ENCODE measurements at places on chromosomes 4 and X. TPM values are rescaled to one million over a fixed set of nuclear protein-coding genes. Genes with fewer than 3 reads are reported as not detected.

DNA sequence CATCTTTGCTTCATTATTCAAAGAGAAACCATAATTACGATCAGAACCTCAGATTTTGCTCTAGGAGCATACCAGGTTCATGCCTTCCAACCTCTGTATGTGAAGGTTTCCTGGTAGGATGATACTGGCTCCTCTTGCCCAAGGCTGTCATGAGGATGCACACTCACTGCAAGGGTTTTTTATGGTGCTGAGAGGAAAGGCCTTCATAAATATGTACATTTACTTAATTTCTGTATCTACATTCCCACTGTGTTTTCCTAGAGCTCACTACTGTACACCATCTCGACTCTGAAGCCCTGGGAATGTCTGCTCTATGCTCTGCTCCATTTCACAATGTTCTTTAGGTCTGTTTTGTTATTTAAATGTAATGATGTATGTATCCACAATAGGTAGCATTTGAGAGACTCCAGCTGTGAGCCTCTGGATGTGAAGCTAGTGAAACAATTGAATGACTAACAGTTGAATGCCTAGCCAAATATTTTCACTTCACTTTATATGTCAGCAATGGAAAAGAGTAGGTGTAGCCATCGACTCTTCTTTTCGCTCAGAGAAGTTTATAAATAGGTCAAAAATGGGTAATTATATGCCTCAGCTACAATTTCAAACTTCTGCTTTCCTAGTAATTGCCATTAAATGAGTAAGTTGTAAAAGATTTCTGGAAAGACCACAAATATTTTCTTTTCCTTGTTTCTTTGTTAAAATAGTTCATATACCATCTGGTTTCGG lies 228.0 kb downstream of the PALLD start:
- DNase-seq, result no peak
- no peak overlapping the region for H3K4me3 ChIP-seq
- H3K27me3 ChIP-seq, result peaks cover 10% of the 10 kb centered on the region
- peaks cover 8% of the 10 kb centered on the region for H3K4me1 ChIP-seq
- H3K27ac ChIP-seq, result no peak overlapping the region
- H3K36me3 ChIP-seq, result no peaks in the 10 kb centered on the region

DNA sequence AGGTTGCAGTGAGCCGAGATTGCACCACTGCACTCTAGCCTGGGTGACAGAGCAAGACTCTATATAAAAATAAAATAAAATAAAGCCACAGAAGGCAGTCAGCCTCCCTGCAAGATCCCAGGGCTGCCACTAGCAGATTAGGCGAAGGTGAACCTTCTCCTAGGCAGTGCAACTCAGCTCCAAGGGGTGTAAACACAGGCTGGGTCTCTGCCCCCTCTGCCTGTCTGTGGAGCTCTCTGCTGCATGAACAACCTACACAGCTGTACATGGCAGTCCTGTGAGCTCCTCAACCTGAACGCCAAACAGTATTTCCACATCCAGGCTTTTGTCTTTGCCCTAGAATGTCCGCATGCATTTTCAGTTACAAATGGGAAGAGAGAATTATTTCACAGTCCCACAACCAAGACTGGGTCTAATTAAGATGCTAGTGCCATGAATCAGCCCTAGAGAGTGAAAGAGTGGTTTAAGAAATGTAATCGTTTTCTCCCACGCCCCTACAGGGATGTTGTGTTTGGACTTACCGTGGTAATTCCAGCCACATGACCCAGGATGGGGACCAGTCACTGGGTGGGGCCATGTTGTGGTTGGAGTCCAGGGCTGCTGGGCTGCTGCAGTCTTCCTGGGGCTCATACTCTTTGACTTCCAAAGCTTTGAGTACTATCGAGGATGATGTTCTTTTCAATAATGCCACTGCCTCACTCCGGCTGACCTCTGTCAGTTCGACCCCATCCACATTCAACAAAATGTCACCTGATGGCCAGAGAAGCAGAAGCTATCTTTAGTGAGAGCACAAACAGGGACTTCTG lies 99.0 kb downstream of the FIP1L1 start:
- no peak overlapping the region for H3K27ac ChIP-seq
- DNase-seq, result no peak
- H3K36me3 ChIP-seq, result no peaks in the 10 kb centered on the region
- H3K27me3 ChIP-seq, result peaks cover 4% of the 10 kb centered on the region
- no peaks in the 10 kb centered on the region for H3K4me1 ChIP-seq

- no peak overlapping the region for H3K4me3 ChIP-seq
- DNase-seq, result no peak
- no peaks in the 10 kb centered on the region for H3K4me1 ChIP-seq
- H3K27ac ChIP-seq, result no peak overlapping the region
- no peaks in the 10 kb centered on the region for H3K36me3 ChIP-seq
Measured at GRCh38 chrX:50980251-50980650, 69.7 kb downstream of the BMP15 start.

DNA sequence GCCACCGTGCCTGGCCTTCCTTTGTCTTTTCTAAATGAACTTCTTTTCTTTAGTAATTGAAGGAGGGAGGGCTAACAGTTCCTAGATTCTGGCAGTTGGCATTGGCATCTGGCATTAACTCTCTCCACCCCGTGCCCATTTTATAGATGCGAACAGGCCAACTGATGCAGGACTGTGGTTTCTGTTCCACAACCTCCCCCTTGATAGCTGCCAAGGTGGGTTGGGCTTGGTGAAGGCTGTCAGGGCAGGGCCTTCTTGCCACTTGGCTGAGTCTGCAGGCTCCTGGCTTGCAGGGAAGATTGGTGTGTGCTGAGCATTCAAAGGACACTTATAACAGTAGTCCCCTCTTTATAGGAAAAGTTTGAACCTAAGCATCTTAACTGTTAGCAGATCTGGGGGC lies 4.3 kb downstream of the SOWAHD start:
- no peaks in the 10 kb centered on the region for H3K27me3 ChIP-seq
- H3K4me1 ChIP-seq, result peaks cover 6% of the 10 kb centered on the region

DNA sequence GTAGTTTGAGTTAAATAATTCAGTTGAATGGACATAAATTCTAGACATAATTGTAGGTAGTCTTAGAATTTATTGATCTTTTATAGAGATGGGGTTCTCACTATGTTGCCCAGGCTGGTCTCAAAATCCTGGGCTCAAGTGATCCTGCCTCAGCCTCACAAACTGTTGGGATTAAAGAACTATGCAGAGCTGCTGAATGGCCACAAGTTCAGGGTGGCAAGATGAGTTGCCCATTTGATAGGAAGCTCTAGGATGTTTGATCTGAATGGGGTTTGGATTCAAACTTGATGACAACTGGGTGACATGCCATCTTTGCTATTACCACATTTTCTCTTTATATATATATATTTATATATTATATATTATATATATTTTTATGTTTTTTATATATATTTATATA lies 3.6 kb downstream of the RPL36A start:
- H3K4me3 ChIP-seq, result peak overlapping the region; percentile 95
- no peaks in the 10 kb centered on the region for H3K27me3 ChIP-seq
- H3K36me3 ChIP-seq, result peaks cover 46% of the 10 kb centered on the region
- H3K27ac ChIP-seq, result peak overlapping the region; percentile 97
- peaks cover 14% of the 10 kb centered on the region for H3K4me1 ChIP-seq

GRCh38 chr4:38509551-38509950 lies 154.4 kb upstream of the KLF3 start:
- H3K4me3 ChIP-seq, result peak overlapping the region; percentile 11
- peak; percentile 51 for DNase-seq
- peaks cover 74% of the 10 kb centered on the region for H3K4me1 ChIP-seq

DNA sequence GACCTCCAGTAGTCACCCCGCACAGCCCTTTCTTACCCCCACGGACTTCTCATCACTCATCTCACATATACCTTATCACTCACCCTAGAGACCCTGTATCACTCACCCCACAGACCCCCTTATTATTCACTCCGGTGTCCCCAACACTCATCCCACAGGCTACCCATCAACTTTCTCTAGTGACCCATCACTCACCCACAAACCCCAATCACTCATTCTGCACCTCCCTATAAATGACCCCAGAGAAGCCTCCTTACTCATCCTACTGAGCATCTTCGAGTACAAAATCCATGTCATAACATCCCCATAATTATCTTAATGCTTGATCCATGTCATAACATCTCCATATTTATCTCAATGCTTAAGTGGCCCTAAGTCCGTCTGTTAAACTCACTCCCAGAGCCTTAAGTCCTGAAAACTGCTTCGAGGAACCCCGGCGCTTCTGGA lies 934 bp downstream of the ZNF41 start:
- peak overlapping the region; percentile 98 for H3K4me3 ChIP-seq
- peak overlapping the region; percentile 91 for H3K27ac ChIP-seq
- DNase-seq, result peak; percentile 12
- peaks cover 13% of the 10 kb centered on the region for H3K36me3 ChIP-seq

DNA sequence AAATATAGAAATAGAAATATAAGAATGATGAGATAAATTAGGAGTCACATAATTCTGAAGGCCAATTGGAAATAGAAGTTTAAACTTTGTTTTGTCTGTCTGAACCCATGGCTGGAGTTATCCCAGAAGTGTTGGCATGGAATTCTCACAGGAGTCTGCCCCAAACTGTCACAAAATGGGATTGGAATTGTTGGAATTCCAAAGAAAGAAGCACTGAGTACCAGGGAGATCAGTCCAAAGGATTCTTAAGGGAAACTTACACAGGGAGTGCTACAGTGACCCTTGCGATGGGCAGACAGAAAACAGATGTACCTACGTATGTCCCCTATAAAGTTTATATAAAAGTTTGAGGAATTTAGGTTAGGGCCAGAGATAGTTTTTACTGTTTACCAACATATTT lies 1607.7 kb downstream of the ARAP2 start:
- no peak overlapping the region for H3K27ac ChIP-seq
- H3K27me3 ChIP-seq, result no peaks in the 10 kb centered on the region
- H3K36me3 ChIP-seq, result no peaks in the 10 kb centered on the region
- no peak for DNase-seq

DNA sequence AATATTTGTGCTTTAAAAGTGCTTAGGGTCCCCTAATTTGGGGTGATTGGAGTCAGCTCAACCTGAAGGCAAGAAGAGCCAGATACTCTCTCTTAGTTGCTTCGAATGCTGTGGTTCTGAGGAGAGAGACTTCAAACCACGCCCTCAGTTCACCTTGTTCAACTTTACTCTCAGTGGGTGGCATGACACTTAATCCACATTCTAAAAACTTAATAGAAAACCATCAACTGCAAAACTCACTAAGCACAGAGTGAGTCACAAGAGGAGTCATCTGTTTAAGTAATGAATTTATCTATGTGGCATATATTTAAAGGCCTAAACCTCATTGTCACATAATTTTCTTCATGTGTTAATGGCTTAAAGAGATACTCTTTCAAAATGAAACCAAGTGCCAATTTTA lies 99.5 kb upstream of the SLC4A4 start:
- peaks cover 2% of the 10 kb centered on the region for H3K4me1 ChIP-seq
- no peak overlapping the region for H3K27ac ChIP-seq
- no peak overlapping the region for H3K4me3 ChIP-seq
- no peak for DNase-seq
- no peaks in the 10 kb centered on the region for H3K36me3 ChIP-seq

DNA sequence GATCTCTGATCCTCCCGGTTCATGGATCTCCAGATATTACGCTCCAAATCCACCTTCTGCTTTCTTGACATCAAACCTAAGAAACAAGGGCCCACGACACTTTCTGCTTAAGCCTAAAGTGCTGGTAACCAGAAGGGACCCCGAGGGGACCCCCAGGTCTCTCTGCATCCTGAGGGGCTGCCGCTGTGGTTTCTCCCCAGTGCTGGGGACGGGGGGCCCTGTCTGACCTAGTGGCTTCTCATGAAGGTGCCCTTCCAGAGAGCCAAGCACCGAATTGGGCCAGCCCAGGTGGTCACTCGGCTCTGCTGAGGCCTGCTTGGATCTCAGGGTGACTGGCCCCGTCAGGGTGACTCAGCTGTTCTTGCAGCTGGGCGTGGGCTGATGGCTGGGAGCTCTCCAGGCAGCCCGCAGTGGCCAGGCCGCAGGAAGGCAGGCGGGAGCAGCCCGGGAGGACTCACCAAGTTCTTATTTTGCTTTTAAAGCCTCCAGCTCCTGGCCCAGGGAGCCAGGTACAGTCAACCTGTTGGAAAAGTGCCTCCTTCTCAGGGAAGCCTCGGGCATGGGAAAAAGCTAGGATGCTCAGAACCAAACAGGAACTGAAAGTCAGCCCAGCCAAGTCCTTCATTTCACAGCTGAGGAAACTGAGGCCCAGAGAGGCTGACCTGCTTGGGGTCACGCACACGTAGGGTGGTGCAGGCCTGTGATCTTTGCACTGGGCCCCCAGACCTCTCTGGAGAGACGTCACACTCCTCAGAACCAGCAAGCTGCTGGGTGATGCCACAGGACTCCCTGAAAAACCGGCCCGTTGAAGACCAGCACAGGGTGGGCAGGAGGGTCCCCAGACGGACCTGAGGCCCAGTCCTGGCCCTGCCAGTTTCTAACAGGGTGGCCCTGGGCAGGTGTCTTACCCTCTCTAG lies 16.7 kb downstream of the BLOC1S4 start:
- H3K36me3 ChIP-seq, result no peaks in the 10 kb centered on the region
- DNase-seq, result no peak
- no peak overlapping the region for H3K27ac ChIP-seq
- no peak overlapping the region for H3K4me3 ChIP-seq

- no peaks in the 10 kb centered on the region for H3K27me3 ChIP-seq
- no peaks in the 10 kb centered on the region for H3K36me3 ChIP-seq
- H3K4me3 ChIP-seq, result no peak overlapping the region
Measured at GRCh38 chr4:186688150-186688943, 35.3 kb downstream of the FAT1 start.

- no peaks in the 10 kb centered on the region for H3K27me3 ChIP-seq
- DNase-seq, result no peak
- peaks cover 3% of the 10 kb centered on the region for H3K4me1 ChIP-seq
- no peaks in the 10 kb centered on the region for H3K36me3 ChIP-seq
- H3K27ac ChIP-seq, result no peak overlapping the region
Measured at GRCh38 chrX:130715299-130715698, 187.7 kb downstream of the ENOX2 start.

Gene TBC1D25
- 11.4 TPM for total RNA-seq

Gene FAM9C
- not detected for total RNA-seq

Gene PARM1
- 0.07 TPM for total RNA-seq

Gene AP1AR
- 15.5 TPM for total RNA-seq

Gene ARMCX6
- total RNA-seq, result 41.7 TPM

Gene NR0B1
- not detected for total RNA-seq

Gene MTMR8
- 4.7 TPM for total RNA-seq

Gene TEX13C
- total RNA-seq, result not detected

Gene CXorf38
- total RNA-seq, result 22.5 TPM

Gene SERTM2
- not detected for total RNA-seq
